Thoracic aorta endothelial cell (primary cell): ENCODE measurements at places on chromosomes 13 and 19. TPM values are rescaled to one million over a fixed set of nuclear protein-coding genes. Genes with fewer than 3 reads are reported as not detected.

Gene KLK4
- not detected in 2 replicates for total RNA-seq

Gene LRRC4B
- under 0.01 and 0.07 TPM in 2 replicates for total RNA-seq

Gene ZNF563
- 0.43 and 1.7 TPM in 2 replicates for total RNA-seq

Gene FFAR2
- total RNA-seq: not detected in 2 replicates

Gene JOSD2
- 11.0 and 14.4 TPM in 2 replicates for total RNA-seq

Gene CASP14
- not detected in 2 replicates for total RNA-seq

Gene C19orf67
- not detected in 2 replicates for total RNA-seq

Gene CEACAM16
- total RNA-seq: not detected in 2 replicates

Gene PPFIA3
- 1.7 and 3.2 TPM in 2 replicates for total RNA-seq

Gene LAIR2
- total RNA-seq: not detected in 2 replicates

Gene ZNF160
- total RNA-seq: 27.9 and 28.6 TPM in 2 replicates

Gene ZNF729
- total RNA-seq: not detected in 2 replicates

Gene CRTC1
- total RNA-seq: 1.2 and 1.9 TPM in 2 replicates

Gene HPN
- total RNA-seq: 0.13 TPM in 1 of 2 replicates, not detected in the other

Gene B3GNT8
- total RNA-seq: 3.6 and 5.0 TPM in 2 replicates

Gene TNNI3
- total RNA-seq: not detected in 2 replicates

Gene LRRC8E
- total RNA-seq: 1.5 and 2.0 TPM in 2 replicates
